Choroid plexus epithelial cell (primary cell): ENCODE measurements at places on chromosomes 5 and 9.

GRCh38 chr9:132190966-132191365, 29.1 kb downstream of the NTNG2 start:
- DNase-seq = no peak

- no peak for DNase-seq
Measured at GRCh38 chr9:119523508-119523907, 154.3 kb upstream of the BRINP1 start.

DNA sequence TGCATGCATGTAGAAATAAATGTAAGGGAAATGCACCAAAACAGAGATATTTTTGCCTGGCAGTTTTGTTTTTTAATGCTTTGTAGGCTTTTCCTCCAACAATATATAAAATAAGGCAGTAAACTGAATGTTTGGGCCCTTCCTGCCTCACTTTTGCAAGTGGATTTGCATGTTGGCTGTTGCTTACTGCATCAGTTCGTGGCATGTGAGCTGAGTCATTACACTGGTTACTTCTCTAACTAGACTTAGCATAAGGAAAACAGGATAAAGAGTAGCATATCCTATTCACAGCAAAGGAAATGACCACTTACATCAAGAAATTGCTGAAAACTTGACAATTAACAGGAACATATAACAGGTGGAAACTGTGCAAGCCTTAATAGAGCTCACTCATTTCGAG, 113.4 kb downstream of the TLE1 start:
- peak; percentile 51 for DNase-seq

DNA sequence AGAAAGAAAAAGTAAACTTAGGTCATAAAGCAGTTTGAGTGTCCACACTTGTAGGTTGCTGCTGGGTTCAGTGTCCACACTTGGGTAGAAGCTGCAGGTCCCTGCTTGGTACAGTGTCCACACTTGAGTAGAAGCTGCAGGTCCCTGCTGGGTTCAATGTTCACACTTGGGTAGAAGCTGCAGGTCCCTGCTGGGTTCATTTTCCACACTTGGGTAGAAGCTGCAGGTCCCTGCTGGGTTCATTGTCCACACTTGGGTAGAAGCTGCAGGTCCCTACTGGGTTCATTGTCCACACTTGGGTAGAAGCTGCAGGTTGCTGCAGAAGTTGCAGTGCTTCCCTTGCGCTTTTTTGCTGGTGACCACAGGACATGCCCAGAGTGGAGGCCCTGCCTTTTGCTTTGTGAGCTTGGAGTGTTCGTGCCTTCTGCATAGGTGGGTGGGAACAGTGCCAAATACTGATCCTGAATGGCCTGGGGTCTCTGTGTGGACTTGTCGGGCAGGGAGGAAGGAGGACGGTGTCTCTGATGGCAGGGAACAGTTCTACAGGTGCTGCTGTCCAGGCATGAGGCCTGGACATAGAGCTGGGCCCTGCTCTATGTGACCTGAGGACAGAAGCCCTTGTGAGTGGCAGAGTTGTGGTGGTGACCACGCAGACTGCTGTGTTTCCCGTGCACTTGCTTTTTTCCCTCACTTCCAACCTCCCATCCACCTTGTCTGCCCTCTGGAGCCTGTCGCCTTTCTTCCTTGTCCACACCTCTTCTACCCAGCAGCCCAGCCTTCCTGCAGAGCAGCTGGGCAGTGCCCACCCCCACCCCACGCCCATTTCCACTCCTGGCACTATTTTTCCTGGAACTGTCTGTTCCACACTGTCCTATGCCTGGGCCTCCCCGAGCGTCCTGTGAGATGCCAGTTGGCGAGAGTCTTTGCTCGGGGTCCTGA, 120.8 kb downstream of the EHMT1 start:
- no peak for DNase-seq

DNA sequence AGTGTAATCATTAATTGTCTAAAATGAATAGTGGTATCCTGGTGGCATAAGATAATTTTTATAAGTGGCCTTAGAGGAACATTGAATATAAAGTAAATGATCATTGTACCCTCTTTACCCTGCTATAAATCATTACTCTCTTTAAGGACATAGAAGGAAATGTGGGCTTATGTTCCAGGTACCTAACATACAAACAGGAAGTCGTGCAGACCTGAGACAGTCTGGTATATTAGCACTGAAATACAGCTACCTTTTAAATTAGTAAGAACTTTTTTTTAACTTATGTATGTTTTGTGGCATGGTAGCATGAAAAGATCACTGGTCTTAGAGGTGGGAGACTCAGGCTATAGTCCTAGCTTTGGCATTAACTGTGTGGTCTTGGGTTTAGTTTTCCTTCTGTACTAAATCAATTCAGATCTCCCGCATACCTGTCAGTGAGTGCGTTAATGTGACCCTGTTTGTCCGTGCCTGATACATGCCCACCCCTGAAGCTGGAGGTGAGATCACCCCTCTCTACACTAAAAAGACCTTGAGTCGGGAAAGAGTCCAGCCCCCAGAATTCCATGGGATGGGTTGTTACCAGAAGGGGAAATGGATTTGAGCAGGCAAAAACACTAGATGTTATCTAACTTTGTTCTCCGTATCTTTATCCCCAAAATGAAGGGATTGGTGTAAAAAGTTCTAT, 59.4 kb upstream of the ERBIN start:
- DNase-seq = no peak

GRCh38 chr9:83304686-83305085, 233.5 kb downstream of the FRMD3 start:
- peak; percentile 95 for DNase-seq

GRCh38 chr5:159873680-159874079, 42.6 kb upstream of the ADRA1B start:
- DNase-seq = no peak

- DNase-seq = no peak
Measured at GRCh38 chr5:162096448-162096847, 28.9 kb downstream of the GABRG2 start.

- DNase-seq = no peak
Measured at GRCh38 chr9:103203172-103203571, 208.0 kb downstream of the CYLC2 start.

GRCh38 chr5:13957032-13957645, 12.7 kb upstream of the DNAH5 start:
- peak; percentile 83 for DNase-seq

DNA sequence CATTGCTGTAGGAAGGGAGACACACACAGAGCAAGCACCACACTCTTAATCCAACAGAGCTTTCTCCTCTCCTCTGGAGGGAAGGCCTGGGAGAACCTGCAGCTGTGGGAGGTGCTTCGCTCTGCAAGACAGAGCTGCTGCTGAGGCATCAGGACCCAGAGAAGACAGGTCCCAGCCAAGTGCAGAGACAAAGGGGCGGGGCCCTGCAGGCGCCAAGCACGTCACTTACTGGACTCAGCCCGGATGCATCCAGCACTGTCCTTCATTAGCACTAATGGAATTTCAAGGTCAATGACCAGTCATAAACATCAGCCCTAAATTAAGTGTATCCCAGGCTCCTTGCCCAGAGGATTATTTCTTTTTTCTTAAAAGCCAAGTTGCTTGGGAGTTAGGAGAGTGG, 337.1 kb upstream of the PANK3 start:
- no peak for DNase-seq

GRCh38 chr5:142984011-142984410, 213.8 kb downstream of the ARHGAP26 start:
- DNase-seq = no peak

DNA sequence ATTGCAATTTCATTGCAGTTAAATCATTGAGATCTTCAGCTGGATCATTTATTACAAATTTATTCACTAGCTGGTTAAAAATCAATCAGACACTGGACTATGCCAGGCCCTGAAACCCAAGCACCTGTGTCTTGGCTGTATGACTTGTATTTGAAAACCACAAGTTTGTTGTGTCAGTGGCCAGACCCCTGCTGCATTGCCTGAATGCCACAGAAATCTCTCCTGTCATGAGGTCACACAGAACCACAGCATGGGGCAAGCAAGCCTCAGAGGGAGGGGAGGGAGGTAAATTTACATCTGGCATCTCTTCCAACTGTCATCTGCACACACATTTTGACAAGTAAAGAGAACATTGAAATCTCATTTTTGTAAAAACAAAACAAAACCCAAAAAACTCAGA, 90.0 kb downstream of the ARRDC3 start:
- peak; percentile 85 for DNase-seq

- no peak for DNase-seq
Measured at GRCh38 chr5:121872856-121873255, 21.2 kb downstream of the FTMT start.

GRCh38 chr9:84435902-84436301, 95.3 kb upstream of the SLC28A3 start:
- no peak for DNase-seq

DNA sequence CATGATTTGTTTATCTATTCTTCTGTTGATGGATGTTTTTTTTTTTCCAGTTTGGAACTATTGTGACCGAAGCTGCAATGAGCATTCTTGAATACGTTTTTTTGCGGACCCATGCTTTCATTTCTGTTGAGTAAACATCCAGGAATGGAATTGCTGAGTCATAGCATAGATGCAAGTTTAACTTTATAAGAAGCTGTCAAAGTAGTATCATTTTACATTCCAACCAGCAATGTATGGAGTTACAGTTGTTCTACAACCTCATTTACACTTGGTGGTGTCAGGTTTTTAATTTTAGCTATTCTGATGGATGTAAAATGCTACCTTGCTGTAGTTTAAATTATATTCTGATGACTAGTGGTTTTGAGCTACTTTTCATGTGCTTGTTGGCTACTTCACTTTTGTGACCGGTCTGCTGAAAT, 49.0 kb downstream of the NPR3 start:
- peak; percentile 93 for DNase-seq

GRCh38 chr9:526904-527591, 312.4 kb downstream of the DOCK8 start:
- DNase-seq = no peak

DNA sequence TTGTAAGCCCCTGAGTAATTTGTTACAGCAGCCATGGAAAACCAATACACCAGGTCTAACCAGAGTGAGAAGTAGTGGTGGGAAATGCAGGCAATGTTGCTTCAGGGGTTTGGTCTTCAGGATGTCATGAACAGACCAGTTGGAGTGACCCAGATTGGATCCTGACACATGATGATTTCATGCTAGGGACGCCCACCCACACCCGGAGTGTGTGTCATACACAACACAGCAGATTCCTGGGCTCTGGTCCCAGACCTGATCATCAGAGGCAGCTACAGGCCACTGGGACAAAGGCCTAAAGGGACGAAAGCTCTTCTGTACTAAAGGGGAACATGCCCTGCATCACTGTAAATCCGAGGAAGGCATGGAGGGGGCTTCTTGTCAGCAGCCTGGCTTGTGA, 194.2 kb downstream of the NSG2 start:
- no peak for DNase-seq

GRCh38 chr5:180803181-180804128, 849 bp upstream of the MGAT1 start:
- DNase-seq = peak; percentile 48

GRCh38 chr5:6765612-6766525, 52.6 kb downstream of the TENT4A start:
- peak; percentile 83 for DNase-seq

DNA sequence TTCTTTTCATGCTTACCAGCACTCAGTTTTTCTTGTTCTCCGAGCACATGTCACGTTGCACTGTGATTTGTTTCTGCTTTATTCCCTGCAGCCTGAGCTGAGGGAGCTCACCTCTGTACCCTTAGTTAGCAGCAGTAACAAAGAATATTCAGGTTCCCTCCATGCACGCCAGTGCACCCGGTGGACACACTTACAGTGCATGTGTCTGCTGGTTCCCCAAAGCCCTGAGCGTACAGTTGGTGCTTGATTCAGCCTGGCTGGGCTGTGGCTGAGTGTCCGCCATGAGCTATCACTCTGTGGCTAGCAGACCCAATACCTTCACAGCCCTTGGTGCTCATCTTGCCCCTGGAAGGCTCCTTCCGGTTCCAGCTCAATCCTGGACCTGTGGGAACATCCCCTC, 93.5 kb downstream of the MVB12B start:
- no peak for DNase-seq

DNA sequence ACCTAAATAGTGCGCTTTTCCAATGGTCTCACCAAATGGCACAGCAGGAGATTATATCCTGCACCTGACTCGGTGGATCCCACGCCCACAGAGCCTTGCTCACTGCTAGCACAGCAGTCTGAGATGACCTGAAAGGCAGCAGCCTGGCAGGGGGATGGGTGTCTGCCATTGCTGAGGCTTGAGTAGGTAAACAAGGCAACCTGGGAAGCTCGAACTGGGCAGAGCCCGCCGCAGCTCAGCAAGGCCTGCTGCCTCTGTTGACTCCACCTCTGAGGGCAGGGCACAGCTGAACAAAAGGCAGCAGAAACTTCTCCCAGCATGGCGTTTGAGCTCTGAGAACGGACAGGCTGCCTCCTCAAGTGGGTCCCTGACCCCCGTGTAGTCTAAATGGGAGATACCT, 18.1 kb upstream of the ABLIM3 start:
- no peak for DNase-seq

DNA sequence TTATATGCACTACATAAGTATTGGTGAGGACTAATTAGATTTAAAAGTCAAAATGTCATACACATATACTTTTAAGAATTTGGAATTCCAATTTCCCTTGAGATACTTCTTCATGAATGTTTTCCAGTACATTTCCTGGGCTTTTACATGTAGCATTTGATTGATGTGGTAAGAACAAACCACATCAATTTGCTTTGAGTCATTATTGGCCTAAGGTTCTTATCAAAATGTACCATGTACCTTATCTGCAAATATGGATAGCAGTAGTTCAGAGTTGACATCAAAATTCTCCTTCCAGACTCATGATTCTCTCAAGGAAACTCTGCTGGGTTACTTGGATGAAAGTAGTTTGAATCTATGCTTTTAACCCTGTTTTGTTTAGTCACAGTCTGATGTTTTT, 2.5 kb downstream of the CAST start:
- DNase-seq = no peak

- DNase-seq = no peak
Measured at GRCh38 chr9:133954862-133955529, 37.1 kb downstream of the VAV2 start.

DNA sequence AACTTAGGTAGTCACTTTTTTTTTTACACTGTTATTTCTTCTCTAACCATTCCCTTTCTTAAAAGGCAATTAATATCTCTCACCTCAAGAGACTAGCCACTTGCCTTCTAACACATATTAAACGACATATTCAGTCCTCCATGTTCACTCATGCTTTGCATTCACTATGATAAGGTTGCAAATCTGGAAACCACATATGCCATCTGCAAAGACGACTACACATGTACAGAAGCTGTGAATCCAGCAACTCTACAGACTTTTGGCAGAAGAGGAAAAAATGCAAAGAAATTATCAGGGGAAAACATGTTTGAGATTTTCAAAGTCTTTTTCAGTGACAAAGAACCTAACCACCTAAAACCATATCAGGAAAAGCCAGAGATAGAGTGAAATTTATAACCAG, 112.1 kb downstream of the EPB41L4A start:
- no peak for DNase-seq

- peak; percentile 35 for DNase-seq
Measured at GRCh38 chr5:134226441-134227192, 744 bp upstream of the PPP2CA start.

DNA sequence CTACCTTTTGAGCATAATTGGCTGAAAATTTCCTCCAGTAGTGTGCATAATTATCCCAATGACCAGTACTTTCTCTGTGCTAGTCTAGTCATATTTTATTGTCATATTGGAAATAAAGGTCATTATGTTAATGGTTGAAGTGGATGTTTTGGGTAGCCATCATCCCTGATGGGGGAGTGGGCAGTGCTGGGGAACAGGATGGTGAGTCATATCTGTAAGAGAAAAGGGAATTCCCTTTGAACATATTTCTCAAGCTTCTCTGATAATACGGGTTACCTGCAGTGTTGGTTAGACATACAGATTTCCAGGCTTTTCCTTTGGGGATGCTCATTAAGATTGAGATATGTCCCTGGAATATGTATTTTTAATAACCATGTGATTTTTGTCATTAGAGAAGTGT, 33.3 kb upstream of the SPATA31D4 start:
- DNase-seq = no peak
